Dorsolateral prefrontal cortex (tissue), 122 donors: ENCODE measurements at places on chromosomes 2 and 18. TPM values are rescaled to one million over a fixed set of nuclear protein-coding genes. Genes with fewer than 3 reads are reported as not detected.

The SLC9A2 gene
- total RNA-seq = 1.4 TPM

The MEP1B gene
- total RNA-seq = 0.21 TPM

The FKBP1B gene
- 49.8 TPM for total RNA-seq

The ZNF396 gene
- total RNA-seq = 2.2 TPM

The METTL8 gene
- 19.8 TPM for total RNA-seq

The IL18RAP gene
- total RNA-seq = 0.19 TPM

The RTKN gene
- 43.0 TPM for total RNA-seq

The RAB6D gene
- 1.3 TPM for total RNA-seq

The CCDC74B gene
- 3.5 TPM for total RNA-seq

The IGFBP5 gene
- 49.9 TPM for total RNA-seq

The NETO1 gene
- 104 TPM for total RNA-seq

The CASP10 gene
- total RNA-seq = 4.6 TPM

The SNX17 gene
- total RNA-seq = 99.5 TPM

The SPP2 gene
- total RNA-seq = not detected

The TFCP2L1 gene
- 2.7 TPM for total RNA-seq

The AUP1 gene
- 63.7 TPM for total RNA-seq

The DSG3 gene
- not detected for total RNA-seq

The IRS1 gene
- 18.2 TPM for total RNA-seq

The SLC4A3 gene
- total RNA-seq = 47.0 TPM

The UGT1A6 gene
- not detected for total RNA-seq

The ALPG gene
- not detected for total RNA-seq

The C2orf72 gene
- total RNA-seq = 84.2 TPM

The OXER1 gene
- total RNA-seq = 0.72 TPM

The UGT1A9 gene
- total RNA-seq = not detected

The REG1B gene
- not detected for total RNA-seq

The ACKR3 gene
- total RNA-seq = 12.4 TPM

The AKAIN1 gene
- not detected for total RNA-seq

The DCAF17 gene
- total RNA-seq = 35.0 TPM

The GKN1 gene
- total RNA-seq = not detected

The SLC4A5 gene
- 8.9 TPM for total RNA-seq

The NEU2 gene
- total RNA-seq = not detected

The RMC1 gene
- 30.7 TPM for total RNA-seq

The RAB17 gene
- total RNA-seq = 0.66 TPM

The DHRS9 gene
- total RNA-seq = 2.4 TPM

The ST6GAL2 gene
- total RNA-seq = 45.4 TPM

The SETBP1 gene
- 59.7 TPM for total RNA-seq

The RND3 gene
- total RNA-seq = 6.5 TPM

The LYPD6B gene
- total RNA-seq = 2.1 TPM

The COL4A4 gene
- total RNA-seq = 2.4 TPM

The IL36G gene
- total RNA-seq = not detected

The PAIP2B gene
- total RNA-seq = 63.4 TPM

The NEDD4L gene
- total RNA-seq = 165 TPM

The IL36B gene
- not detected for total RNA-seq

The TTN gene
- 10.2 TPM for total RNA-seq

The GPR155 gene
- total RNA-seq = 49.8 TPM
